ENCODE measurements at places on chromosomes 2 and 18.

GRCh38 chr2:196801674-196802261, 2.3 kb upstream of the GTF3C3 start:
- DNase-seq = no peak

- DNase-seq = no peak
These were observed 1.1 kb downstream of the MREG start for GRCh38 chr2:216012133-216012829.

- DNase-seq = no peak
These were observed 33.4 kb upstream of the PPP4R1 start for GRCh38 chr18:9647496-9648323.

DNA sequence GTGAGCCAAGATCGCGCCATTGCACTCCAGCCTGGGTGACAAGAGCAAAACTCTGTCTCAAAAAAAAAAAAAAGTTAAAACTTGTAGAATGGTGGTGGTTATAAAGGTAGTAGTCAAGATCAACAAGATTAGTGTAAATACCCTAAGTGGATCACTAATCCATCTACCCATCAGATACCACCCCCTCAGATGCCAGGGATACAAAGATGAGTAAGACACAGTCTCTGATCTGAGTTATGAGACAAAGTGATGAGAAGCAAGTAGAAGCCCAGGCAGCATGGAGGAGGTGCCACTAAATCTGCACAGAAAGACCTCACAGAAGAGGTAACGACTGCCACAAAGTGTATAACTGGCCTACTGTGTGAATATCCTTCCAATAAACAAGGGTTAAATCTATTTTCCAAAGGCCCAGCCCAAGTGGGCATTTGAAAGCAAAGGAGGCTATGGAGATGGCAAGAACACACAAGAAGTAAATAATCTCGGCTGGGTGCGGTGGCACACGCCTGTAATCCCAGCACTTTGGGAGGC, 20.2 kb downstream of the NFE2L2 start:
- DNase-seq = no peak

DNA sequence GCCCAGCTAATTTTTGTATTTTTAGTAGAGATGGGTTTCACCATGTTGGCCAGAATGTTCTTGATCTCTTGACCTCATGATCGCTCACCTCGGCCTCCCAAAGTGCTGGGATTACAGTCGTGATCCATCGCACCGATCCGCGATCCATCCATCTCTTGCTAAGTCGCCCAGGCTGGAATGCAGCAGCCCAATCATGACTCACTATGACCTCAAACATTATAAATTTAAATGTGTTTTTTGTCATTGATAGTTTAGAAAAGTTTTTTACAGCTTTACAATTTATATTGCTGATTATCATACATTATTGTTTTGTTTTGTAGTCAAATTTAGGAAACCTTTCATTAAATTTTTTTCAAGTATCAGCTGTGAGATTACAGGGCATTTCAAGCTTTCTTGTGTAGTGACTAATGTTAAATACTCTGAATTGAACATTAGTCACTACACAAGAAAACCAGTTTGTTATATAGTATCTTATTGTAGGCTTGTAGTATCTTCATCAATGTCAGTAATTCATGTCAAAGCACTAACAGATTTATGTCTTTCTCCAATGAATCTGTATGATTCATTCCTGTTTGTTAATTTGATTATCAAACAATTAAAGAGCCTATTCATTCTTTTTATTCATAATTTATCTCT, 37.5 kb downstream of the NR4A2 start:
- no peak for DNase-seq

DNA sequence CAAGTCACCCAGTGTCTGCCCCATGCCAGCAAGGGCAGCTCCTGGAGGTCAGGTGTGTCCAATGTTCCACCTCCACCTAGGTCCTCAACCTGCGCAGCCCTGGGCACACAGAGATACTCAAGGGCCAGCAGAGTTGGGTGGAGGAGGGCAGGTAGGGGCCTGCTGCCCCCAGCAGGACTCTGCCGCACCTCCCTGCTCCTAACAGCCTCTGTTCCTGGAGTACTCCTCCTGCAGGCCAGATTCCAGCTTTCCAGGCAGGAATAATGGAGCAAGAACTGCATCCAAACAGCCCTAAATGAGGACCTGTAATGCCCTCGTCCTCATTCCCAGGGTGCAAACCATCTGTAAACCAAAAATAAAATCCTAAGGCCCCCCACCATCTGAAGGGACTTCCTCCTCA, 44.4 kb upstream of the ACAA2 start:
- DNase-seq = no peak

DNA sequence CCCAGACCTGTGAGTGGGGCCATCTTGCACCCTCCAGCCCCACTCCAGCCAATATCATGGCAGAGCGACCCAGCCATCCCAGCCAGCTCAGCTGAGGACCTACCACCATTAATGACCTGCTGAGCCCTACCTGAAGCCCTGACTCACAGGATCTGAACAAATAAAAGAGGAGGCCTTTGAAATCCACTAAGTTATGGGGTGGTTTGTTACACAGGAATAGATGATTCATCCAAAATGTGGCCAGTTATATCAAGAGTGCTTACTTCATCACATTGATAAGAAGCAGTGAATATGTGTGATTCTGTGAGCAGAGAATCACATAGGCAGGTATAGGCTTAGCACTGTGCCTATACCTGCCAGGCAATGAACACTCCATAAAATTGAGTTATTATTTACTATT, 34.7 kb upstream of the FAM124B start:
- DNase-seq = no peak

DNA sequence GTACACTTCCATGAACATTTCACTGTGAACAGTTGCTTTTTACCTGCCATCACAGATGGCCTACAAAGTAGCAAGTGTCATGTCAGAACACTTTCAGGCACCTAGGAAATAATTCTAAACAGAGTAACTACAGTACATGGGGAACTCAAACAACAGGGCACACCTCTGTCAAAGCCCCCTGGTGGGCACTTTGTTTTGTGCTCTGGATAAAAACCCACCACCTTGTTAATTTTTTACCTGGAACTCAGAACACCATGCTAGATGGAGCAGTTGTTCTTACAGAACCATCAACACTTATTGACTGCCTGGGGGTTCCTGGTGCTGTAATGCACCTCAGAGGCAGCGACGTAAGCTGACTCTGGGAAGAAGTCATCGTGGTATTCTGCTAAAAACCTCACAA, 2.3 kb downstream of the MSL3B start:
- DNase-seq = no peak

- DNase-seq = no peak
These were observed 58.8 kb upstream of the SLC38A11 start for GRCh38 chr2:165013944-165014619.

DNA sequence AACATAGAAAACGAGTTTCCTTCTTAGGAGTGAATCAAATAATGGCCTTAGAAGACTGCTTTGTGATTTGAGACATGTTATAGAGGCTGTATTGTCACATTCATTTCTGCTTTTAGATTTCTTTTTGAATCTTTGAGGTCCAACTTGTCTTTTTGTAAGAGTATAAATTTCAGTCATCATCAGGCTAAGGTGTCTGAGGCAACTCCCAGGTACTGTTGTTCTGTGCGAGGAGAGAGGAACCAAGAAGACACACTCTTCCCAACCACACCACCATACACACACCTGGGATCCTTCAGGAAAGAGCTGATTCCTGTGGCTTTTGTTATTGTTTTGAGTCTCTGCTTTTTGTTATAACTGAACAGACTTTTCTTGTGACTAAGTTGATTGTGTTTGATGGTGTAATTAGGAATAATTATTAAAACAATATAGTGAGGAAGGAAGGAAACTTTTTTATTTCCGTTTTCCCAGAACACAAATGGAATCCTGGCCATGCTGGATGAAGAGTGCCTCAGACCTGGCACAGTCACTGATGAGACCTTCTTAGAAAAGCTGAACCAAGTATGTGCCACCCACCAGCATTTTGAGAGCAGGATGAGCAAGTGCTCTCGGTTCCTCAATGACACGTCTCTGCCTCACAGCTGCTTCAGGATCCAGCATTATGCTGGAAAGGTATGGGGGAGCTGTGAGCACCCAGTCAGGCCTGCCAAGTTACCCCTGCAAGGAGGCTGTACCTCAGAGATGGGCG, 140.4 kb downstream of the MYO1B start:
- no peak for DNase-seq

- no peak for DNase-seq
These were observed 89.7 kb upstream of the CXCR4 start for GRCh38 chr2:136207665-136208064.

DNA sequence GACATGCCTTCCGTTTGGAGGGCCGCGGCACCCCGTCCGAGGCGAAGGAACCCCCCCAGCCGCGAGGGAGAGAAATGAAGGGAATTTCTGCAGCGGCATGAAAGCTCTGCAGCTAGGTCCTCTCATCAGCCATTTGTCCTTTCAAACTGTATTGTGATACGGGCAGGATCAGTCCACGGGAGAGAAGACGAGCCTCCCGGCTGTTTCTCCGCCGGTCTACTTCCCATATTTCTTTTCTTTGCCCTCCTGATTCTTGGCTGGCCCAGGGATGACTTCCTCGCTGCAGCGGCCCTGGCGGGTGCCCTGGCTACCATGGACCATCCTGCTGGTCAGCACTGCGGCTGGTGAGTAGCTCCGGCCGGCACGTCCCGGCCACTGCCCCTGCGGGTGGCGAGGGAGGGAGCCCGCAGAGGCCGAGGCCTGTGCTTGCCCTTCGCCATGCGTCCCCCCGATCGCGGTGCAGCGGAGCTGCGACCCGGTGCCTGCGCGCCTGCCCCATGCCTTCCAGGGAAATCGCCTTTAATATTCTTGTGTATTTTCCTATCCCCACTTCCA, 1.2 kb downstream of the BMPR2 start:
- no peak for DNase-seq

DNA sequence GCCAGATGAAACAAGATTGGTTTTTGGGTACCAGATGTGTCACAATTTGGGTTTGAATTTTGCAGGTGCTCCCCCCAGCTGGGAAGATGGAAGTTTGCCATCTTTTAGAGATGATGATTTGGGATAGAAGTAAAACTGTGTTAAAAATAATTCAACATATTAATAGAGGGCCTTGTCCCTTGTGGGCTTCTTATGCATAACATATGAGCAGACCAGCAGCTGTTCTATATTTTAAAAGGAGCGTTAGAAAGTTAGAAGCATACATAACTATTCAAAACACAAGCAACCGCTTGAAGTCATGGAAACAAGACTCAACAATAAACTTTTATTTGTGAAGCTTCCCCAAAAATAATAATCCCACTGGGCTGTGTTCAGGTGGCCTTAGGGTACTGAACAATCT, 62.8 kb downstream of the EFEMP1 start:
- DNase-seq = no peak

DNA sequence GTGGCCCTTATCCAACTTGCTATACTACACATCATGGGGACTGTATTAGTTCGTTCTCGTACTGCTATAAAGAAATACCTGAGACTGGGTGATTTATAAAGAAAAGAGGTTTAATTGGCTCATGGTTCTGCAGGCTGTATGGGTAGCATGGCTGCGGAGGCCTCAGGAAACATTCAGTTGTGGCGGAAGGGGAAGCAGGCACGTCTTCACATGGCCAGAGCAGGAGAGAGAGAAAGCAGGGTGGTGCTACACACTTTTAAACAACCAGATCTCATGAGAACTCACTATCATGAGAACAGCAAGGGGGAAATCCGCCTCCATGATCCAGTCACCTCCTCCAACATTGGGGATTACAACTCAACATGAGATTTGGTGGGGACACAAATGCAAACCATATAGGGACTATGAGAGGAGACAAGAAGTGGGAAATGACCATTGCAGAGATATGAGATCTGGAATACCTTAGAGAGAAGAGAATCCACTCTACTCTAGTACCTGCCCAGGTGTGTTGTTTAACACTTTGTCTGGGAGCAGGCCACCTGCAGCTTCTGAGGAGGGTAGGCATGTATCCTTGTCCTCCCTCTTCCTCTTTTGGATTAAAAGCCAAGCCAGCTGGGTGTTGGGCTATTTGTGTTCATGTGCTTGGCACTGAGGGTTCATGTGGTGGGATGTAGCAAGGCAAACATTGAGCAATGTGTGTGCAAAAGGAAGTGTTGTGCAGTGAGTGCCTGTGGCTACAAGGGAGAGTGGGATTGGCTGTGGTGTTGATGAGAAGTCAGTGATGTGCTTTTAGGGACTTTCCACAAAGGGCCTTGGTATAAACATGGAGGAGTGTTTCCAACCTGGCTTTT, 22.8 kb downstream of the TTLL4 start:
- peak; percentile 7 for DNase-seq

DNA sequence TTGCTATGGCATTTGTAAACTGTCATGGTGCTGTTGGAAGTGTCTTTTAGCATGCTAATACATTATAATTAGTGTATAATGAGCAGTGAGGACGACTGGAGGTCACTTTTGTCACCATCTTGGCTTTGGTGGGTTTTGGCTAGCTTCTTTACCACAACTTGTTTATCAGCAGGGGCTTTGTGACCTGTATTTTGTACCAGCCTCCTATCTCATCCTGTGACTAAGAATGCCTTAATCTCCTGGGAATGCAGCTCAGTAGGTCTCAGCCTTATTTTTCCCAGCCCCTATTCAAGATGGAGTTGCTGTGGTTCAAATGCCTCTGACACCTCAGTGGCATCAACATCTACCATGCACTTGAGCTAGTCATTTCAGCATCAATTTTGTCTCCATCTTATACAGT, 29.7 kb downstream of the LYPD6 start:
- no peak for DNase-seq

- no peak for DNase-seq
These were observed 39.4 kb downstream of the SCTR start for GRCh38 chr2:119484834-119485233.

GRCh38 chr2:27752551-27753237, 18.8 kb upstream of the MRPL33 start:
- DNase-seq = no peak

- DNase-seq = no peak
These were observed 58.7 kb upstream of the ACVR1 start for GRCh38 chr2:157934684-157935377.

GRCh38 chr18:505483-506122, 5.1 kb upstream of the COLEC12 start:
- no peak for DNase-seq

DNA sequence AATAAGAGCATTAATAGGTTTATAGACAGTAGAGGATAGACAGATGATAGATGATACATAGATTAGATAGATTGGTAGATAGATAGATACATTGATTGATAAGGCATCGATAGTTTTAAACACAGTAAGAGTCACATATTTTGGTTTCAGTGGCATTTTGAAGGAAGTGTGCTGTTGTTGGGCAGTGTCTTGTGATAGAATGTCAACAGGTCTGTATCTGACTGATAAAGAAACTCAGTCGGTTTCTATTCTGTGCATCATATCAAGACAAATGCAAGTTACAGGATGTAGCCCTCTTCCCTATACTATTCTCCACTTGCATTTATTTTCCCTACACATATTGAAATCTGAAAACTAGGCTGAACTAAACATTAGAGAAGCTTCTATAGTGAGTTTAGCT, 1229.0 kb upstream of the ZEB2 start:
- DNase-seq = no peak

DNA sequence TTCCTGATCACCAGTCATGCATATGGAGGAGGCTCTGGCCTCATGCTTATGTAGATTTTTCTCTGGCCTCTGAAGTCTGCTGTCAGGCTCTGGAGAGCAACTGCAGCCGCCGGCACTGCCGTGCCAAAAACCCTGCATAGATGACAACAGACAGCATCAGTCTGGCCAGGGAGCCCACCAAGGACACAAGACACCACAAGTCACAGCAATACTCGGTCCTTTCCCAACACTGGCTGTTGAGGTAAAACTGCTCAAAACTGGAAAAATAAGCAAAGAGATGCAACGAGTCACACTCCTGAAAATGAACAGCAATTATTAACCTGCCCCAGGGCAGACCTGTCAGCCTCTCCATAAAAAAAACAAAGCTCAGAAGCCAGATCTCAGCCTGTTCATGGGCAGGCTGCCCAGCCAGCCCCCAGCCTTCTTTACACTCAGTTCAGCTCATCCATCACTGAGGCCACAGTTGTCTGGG, 186.0 kb upstream of the RAB6C start:
- no peak for DNase-seq

GRCh38 chr18:12262748-12263147, 8.6 kb downstream of the CIDEA start:
- no peak for DNase-seq

Measured in esophagus squamous epithelium (tissue), 5 donors.